ENCODE measurements at places on chromosomes 3 and 15.

GRCh38 chr3:169591983-169592644 lies 71.4 kb downstream of the MECOM start:
- DNase-seq = no peak

DNA sequence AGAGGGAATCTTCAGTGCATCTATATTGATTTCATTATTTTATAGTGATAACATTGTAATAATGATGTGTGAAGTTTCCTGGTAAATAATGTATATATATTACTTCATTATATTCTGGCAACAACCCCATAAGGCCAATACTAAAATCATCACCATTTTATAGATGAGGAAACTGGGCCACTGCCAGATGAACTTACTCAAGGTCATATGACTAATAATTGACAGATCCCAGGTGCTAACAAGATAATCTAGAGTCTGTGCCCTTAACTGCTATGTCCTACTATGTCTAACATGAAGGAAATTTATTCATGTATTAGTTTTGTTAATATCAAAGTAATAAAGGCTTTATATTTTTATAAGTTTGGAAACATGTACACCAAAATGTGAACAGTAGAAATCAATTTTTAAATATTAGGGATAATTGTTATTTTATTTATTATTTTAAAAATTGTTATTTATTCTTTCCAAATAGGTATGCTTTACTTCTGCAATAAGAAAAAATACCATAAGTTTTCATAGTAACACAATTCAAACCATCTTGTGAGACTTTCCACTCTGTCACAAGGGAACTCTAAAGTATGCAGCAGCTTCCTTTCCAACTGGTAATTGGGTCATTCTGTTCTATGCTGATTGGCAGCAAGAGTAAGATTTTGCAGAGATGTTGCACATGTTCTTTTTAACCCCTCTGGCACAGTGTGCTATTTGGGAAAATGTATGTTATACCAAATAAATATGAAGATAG lies 90.8 kb upstream of the CMC1 start:
- no peak for DNase-seq

GRCh38 chr3:16118396-16118795 lies 56.1 kb upstream of the GALNT15 start:
- DNase-seq = no peak

DNA sequence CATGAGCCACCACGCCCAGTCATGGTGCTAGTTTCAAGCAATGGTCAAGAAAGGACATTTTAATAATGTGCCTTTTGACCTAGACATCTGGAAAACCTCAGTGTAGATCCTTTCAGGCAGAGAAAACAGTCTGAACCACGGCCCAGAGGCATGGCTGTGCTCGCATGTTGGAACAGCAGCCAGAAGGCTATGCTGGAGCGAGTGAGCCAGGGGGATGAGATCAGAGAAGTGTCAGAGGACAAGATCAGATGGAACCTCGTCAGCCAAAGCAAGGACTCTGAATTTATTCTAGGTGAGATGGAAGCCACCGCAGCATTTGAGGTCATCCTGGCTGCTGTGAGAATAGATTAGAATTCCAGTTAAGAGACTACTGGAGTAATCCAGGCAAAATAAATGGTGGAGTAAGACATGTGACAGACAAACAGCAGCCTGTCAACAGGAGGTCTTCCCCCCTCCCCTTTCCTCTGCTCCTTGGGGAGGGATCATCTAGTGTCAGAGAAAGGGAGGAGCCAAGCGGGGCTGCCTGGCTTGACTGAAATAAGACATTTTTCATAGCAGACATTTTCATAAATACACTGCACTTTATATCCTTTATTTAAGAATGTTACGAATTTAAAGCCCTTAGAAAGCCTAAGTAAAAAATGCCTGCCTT lies 40.4 kb upstream of the ACKR4 start:
- DNase-seq = no peak

DNA sequence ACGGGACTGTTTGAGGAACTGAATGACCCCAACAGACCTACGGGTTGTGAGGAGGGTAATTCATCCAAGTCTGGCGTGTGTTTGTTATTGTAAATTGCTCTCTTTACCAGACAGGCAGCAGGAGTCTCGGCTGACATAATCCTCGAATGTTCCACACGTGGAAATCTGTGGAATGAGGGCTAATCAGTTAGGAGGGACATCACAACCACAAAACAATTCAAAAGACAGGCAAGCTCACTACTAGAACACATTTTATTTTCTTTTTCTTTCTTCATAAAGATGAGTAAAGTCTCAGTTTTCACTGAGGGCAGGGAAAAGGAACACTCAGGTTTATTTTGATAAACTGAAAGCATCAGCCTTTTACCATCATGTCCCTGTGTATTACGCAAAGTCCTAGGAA lies 53.8 kb downstream of the GRK7 start:
- no peak for DNase-seq

- no peak for DNase-seq
These were observed 27.2 kb downstream of the SEMA6D start for GRCh38 chr15:47744496-47744895.

DNA sequence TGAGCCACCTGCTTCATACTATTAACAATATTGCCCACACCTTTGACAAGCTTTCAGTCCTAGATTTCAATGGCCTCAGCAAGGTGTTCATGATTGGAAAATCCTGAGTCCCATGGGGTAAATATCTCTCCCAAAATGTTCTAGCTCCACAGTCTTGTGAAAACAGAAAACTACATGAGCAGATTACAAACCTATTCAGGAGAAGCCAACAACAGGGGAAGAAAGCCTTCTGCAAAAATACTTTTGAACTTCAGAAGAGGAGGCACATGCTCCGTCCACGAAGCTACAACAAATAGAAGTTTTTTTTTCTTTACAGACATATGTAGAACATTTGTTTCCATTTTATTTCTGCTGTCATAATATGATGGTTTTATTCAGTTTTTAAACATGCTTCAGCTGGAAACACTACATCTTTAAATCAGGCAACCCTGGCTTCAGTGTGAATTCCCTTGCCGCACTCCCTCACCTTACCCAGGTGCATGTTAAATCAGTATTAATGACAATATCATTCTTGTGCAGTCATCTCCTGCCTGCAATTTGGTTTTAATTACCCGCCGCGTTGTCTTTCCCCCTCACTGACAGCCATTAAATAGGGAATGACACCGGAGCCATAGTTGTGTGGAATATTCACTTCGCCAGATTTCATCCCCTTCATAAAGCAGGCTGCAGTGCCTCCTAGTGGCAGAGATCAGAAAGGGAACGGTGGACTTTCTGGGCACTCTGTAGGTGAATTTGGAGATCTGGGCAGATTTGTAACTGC lies 725.5 kb upstream of the ARRDC4 start:
- peak; percentile 8 for DNase-seq

GRCh38 chr3:1439395-1439794 lies 346.6 kb downstream of the CNTN6 start:
- DNase-seq = no peak

DNA sequence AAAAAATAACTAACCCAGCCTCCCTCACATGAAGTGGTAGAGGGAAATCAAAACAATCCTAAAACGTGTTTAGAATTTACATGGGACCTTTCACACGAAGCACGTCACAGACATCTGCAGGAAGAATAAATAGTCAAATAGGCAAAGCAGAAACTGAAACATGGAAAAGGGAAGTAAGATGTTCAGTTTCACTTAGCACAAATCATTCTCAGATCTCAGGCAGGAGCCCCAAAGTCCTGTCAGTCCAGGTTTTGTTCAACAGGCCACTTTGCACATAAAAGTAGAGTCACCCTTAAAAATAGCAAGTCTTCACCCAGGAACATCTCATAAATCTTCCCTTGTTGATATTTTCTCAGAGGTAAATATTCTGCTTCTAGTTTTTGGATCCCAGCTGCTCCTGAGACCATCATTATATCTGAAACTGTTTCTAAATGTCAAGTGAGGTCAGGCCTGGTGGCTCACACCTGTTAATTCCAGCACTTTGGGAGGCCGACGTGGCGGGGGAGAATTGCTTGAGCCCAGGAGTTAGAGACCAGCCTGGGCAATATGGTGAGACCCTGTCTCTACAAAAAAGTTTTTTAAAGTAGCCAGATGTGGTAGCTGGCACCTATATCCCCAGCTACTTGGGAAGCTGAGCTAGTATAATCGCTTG lies 1.9 kb downstream of the RUBCN start:
- DNase-seq = no peak

GRCh38 chr3:149548669-149549065 lies 74.2 kb downstream of the TM4SF4 start:
- DNase-seq = no peak

GRCh38 chr3:65751123-65751700 lies 287.5 kb downstream of the MAGI1 start:
- DNase-seq = no peak

DNA sequence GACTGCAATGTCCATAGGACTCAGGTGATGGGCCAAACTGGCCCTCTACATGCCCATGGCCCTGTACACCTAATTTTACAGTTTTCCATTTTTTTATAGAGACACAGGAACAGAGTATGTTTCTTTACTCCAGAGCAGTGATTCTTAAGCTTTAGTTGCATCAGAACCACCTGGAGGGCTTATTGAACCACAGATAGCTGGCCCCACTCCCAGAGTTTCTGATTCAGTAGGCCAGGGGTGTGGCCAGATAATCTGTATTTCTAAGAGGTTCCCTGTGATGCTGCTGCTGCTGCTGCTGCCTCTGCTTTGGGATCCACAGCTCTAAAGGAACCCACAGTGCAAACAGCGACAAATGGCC lies 5.1 kb downstream of the RBP1 start:
- no peak for DNase-seq

DNA sequence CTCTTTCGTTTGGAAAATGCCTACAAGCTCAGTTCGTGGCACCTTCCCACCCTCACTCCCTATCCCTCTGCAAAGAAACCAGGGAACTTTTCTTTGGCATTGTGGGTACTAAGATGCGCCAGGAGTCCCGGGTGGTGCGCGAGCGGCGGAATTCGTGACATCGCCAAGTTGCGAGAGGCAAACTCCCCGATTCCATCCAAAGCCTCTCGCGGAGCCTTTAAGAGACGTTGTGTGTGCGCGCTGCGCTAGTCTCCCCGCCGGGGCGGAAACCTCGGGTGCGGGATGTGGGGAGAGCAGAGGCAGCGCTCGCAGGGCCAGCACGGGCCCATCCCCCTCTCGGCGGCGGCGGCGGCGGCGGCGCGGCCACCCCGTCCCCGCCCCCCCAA lies 443 bp upstream of the NR2F2 start:
- DNase-seq = no peak

GRCh38 chr3:53145713-53146080 lies 15.3 kb upstream of the PRKCD start:
- DNase-seq = no peak

GRCh38 chr15:63605816-63606215 lies 8.6 kb downstream of the FBXL22 start:
- no peak for DNase-seq

- DNase-seq = no peak
These were observed 14.3 kb upstream of the LTF start for GRCh38 chr3:46479021-46479420.

GRCh38 chr15:55740981-55741832 lies 1.7 kb downstream of the PRTG start:
- DNase-seq = no peak

- no peak for DNase-seq
These were observed 18.6 kb downstream of the ACOX2 start for GRCh38 chr3:58518291-58518789.

DNA sequence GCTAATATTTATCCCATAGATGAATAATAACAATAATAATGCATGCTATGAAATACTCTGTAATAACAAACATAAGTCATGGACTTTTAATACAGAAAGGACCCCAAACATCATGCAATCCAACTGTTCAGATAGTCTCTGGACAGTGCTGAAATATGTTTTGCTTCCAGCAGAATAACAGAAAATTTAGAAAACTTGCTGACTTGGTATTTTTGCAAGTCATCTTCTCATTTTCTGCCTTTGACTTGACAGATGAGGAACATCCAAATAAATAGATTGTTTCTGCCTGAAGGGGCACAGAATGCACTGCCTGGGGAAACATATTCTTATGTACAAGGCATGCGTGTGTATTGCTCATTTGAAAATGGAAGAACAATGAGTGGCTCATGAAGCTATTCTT lies 442.4 kb upstream of the GRM7 start:
- DNase-seq = no peak

GRCh38 chr3:108093616-108094015 lies 2.8 kb upstream of the CD47 start:
- DNase-seq = no peak

DNA sequence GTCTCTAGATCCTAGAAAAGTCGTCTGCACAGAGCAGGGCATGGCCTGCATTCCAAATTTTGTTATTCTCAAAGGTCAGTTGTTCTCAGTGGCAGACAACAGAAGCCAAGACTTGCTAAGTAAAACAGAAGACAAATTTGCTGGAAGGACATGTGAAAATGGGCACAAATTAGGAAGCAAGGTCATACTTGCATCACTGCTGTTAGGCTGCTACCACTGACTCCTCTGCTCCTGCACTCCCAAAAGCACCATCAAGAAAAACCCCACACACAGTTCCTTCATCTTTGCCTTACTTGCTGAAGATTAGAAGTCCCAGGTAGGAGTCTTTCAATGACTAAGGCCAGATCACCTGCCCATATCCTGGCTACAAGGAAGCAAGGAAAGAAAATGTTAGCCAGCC lies 69.9 kb upstream of the ATP2C1 start:
- DNase-seq = no peak

- DNase-seq = no peak
These were observed 11.9 kb downstream of the BCL6 start for GRCh38 chr3:187733371-187733770.

DNA sequence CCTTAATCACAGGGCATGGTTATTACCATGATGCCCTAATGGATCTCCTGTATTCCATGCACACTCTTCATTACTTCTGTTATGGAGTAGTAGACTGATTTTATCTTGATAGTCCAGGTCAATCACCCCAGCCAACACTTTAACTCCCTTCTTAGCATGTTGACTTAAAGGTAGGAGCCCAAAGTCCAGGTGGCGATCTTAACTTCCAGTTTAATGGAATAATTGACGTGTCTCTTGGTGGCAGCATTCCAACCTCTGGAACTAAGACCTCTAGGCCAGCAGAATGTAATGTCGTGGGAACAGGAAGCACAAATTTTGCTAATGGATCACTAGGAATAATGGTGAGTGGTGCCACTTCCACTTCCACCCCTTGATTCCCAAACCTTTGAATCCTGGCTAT lies 687.2 kb upstream of the SGO1 start:
- no peak for DNase-seq

DNA sequence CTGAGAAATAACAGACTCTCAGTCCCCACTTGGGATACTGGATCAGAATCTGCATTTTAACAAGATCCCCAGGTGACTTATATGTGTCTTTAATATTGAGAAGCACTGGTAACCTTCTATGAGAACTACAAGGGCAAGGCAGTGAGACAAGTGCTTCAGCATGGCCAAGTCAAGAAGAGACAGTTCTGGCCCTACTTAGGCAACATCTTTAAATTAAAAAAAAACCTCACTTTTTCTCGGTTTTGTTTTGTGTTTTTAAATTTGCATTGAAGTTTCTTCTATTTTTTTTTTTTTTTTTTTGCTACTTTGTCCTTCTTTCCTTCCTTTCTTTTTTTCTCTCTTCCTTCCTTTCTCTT lies 42.5 kb upstream of the SPTSSB start:
- no peak for DNase-seq

GRCh38 chr3:192897005-192897404 lies 20.7 kb downstream of the MB21D2 start:
- DNase-seq = no peak

Data from SHP77 treated with DMSO at 0.1 percent for 48 hours (cell line).